ELF-1 (cell line): ENCODE measurements at places on chromosomes 13 and 19.

- no peak for DNase-seq
Measured at GRCh38 chr13:22562116-22562515, 618.7 kb upstream of the SGCG start.

- DNase-seq, result no peak
Measured at GRCh38 chr13:80860845-80861244, 519.9 kb upstream of the SPRY2 start.

DNA sequence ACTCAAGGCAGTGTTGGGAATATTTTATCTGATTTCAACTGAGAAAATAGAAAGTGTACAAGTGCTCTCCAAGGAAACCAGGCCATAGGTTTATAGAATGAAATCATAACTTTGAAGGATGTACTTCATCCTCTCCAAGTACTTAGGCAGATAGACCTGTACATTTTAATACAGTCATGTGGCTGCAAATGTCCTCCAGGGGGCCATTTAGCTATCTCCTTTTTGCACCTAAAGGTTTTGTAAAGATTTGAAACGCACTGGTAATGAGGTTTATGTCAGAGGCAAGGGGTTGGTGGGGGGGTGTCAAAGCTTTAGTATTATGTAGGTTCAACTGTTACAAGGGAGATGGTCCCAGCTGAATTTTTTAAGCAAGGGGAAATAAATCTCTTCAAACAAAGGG, 364.4 kb downstream of the DCT start:
- no peak for DNase-seq

- no peak for DNase-seq
Measured at GRCh38 chr13:44543369-44543768, 32.8 kb downstream of the TSC22D1 start.

DNA sequence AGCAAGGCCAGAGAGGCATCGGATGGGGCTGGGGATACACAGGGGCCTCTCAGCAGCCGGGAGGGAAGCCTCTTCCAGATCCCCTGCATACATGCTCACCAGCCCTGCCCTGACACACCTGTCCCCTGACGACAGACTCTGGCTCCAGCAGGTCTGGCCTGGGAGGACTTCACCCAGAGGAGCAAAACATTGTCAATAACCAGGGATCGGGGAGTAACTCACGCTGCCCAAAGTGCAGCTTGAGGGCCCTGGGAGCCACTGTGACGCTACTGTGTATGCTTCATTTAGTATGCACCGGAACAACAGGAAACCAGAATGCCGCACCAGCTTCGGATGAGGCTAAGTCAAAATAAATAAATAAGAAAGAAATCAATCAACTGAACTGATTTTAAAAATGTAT, 12.4 kb upstream of the CD22 start:
- no peak for DNase-seq

- DNase-seq, result no peak
Measured at GRCh38 chr13:43631106-43631505, 155.7 kb downstream of the ENOX1 start.

- DNase-seq, result no peak
Measured at GRCh38 chr13:25391932-25392331, 20.2 kb downstream of the ATP8A2 start.

DNA sequence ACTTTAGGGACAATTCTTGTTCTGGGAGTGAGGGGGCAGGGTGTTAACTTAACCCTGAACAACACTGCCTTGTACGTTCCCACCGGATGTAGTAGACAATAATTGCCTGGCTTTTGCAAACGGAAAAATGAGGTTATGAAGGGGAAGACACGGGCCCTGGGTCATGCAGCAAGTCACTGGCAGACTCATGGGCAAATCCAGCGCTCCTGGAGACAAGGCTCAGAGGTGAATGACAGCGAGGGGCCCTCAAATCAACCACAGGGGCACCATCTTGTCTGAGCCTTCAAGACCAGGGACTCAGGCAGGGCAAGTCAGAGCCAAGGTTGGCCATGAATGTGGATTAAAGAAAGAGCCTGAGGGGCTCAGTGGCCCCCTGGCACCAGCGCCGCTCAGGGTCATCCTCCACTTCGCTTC, 2.8 kb downstream of the RASA3 start:
- no peak for DNase-seq
